Nasal cavity respiratory epithelium epithelial cell of viscerocranial mucosa (primary cell): ENCODE measurements at places on chromosomes 2 and 18. TPM values are rescaled to one million over a fixed set of nuclear protein-coding genes. Genes with fewer than 3 reads are reported as not detected.

Gene SP100
- 19.1 and 34.5 TPM in 2 replicates for total RNA-seq

Gene DPP4
- 5.5 and 9.3 TPM in 2 replicates for total RNA-seq

Gene CAPG
- 306 and 511 TPM in 2 replicates for total RNA-seq

Gene RGPD3
- 0.34 and 0.43 TPM in 2 replicates for total RNA-seq

Gene FN1
- total RNA-seq, result 112 and 4,076 TPM in 2 replicates

Gene MC2R
- total RNA-seq, result not detected in 2 replicates

Gene PARD6G
- total RNA-seq, result 15.7 and 34.5 TPM in 2 replicates

Gene SERPINB7
- 32.6 and 116 TPM in 2 replicates for total RNA-seq

Gene ACMSD
- total RNA-seq, result not detected in 2 replicates

Gene DCDC2C
- total RNA-seq, result not detected in 2 replicates

Gene ARHGEF4
- 81.3 and 81.4 TPM in 2 replicates for total RNA-seq

Gene STARD6
- 0.34 TPM in 1 of 2 replicates, not detected in the other for total RNA-seq

Gene SPATA3
- not detected in 2 replicates for total RNA-seq

Gene ATP5F1A
- total RNA-seq, result 491 and 550 TPM in 2 replicates

Gene SNTG2
- total RNA-seq, result 0.14 TPM in 1 of 2 replicates, not detected in the other

Gene QPCT
- total RNA-seq, result 5.3 and 16.1 TPM in 2 replicates
